GM18507 (cell line): ENCODE measurements at places on chromosomes 12 and 14.

DNA sequence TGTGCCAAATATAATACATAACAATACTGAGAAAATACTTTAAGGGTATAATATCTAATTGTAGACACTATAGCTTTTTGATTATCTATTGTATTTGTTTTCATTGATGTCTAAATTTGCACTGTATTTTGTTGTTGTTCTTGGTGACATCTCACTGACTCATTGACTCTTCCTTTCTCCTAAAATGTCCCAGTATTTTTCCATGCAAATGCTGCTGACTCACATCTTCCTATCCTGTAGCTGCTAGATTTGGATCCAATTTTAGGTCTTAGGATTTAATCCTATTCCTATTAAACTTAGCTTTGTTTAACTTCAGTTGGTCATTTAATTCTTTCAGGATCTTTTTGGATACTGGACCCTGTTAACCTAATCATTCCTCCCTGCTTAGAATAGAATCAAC lies 148.5 kb downstream of the TMTC2 start:
- no peak for DNase-seq

DNA sequence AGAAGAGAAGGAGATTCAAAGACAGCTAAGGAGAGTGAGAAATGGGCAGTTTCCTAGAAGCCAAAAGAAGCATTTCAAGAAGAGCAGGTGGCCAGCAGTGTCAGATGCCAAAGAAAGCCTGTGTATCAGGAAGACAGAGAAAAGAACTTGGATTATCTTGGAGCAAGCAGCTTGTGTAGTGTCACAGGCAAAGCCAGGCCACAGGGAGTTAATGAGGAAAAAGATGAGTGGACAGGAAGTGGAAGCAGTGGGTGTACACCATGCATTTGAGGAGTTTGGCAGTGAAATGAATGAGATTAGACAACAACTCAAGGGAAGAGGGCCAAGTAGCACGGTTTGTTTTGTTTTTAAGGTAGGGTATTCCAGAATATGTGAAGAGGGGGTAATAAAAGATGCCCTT lies 5.6 kb upstream of the MYH7 start:
- DNase-seq = no peak

DNA sequence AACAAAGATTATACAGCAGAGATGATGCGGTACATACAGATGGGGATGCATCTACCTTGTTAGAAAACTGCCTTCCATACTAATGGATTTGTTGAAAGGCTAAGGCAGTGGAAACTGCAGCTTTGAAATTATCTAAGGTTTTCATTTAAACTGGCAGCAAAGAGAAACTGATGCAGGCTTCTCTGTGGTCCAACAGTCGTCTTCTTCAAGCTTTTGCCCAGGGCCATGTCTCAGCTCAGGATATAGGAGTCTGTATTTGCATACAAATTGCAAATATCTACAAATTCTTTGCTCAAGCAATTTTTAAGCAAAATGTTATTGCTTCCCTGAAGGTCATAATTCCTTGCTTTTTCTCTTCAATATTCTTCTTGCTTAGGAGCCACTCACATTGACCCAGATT lies 33.7 kb downstream of the ERH start:
- no peak for DNase-seq

DNA sequence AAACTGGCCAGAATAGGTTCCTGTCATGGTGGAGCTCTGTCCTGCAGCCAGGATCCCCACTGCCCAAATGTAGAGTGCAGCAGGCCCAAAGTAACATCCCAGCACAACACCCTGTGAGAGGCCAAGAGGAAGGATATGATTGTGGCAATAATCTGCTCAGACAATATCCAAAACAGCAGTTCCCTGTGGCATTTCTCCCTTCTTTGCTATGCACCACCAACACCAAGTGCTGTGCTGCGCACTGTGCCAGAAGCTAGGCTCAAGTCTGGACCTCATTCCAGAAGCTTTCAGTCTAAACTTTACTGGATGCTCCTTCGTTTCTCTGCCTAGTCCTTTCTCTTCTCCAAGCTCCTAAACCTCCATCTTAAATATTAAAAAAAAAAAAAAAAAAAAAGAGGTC lies 33.4 kb downstream of the SLC11A2 start:
- DNase-seq = no peak

DNA sequence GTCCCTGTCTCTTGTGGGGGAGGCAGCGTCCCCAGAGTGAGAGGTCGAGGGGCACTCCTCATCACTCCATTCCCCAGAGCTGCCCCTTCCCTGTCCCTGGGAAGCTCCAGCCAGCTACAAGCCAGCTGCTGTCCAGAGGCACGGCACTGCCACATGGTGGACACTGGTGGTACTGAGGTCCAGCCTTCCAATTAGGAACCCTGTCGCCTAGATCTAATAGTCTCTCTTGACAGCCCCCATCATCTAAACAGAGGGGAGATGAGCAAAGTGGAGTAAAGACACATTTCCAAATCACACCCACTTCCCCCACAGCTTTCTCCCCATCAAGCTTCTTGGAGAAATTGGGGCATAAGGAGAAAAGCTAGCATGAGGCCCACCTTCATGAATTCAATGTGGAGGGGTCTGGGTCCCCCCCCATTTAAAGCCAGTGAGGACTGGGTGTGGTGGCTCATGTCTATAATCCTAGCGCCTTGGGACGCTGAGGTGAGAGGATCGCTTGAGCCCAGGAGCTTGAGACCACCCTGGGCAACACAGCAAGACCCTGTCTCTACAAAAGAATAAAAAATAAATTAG lies 2.1 kb upstream of the INHBE start:
- DNase-seq = no peak

GRCh38 chr14:69657950-69658355 lies 46.6 kb downstream of the SUSD6 start:
- no peak for DNase-seq

DNA sequence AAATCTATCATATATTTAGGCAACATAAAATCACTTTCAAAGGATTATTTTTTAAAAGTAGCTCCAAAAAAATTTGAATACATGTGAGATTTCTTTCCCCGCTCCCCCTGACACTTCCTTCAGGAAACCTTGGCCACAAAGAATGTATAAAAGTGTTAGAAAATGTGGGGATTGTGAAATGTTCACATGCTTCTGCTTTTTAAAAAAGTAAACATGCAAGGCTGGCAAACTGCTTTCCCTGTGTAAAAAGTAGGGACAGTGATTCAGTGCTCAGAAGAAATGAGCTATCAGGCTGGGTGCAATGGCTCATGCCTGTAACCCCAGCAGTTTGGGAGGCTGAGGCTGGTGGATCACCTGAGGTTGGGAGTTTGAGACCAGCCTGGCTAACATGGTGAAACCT lies 26.6 kb downstream of the MBIP start:
- DNase-seq = no peak

GRCh38 chr14:95189367-95190132 lies 32.2 kb upstream of the DICER1 start:
- no peak for DNase-seq

- DNase-seq = no peak
These were observed 49.4 kb upstream of the TMCC3 start for GRCh38 chr12:94699801-94700200.

- DNase-seq = no peak
These were observed 13.0 kb downstream of the TMEM52B start for GRCh38 chr12:10191865-10192264.

DNA sequence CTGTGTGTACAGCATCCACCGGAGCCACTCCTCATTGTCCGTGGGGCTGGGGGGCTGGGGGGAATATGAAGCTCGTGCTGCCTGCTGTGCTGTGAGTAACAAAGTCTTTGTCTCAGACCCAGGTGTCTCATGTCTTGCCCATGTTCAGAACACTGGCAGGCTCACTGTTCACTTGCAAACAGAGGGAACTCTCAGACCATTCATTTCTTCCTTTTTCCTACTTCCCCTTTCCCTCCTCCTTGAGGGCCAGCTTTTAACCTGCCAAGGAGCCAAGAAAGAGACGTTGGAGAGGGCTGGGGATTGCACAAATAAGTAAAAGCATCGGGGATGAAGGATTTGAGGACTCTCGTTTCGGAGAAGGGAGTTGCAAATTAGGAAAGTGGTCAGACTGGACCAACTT lies 21.6 kb downstream of the GPR132 start:
- DNase-seq = no peak

- DNase-seq = no peak
These were observed 110.5 kb downstream of the TGFB3 start for GRCh38 chr14:75871181-75871880.

DNA sequence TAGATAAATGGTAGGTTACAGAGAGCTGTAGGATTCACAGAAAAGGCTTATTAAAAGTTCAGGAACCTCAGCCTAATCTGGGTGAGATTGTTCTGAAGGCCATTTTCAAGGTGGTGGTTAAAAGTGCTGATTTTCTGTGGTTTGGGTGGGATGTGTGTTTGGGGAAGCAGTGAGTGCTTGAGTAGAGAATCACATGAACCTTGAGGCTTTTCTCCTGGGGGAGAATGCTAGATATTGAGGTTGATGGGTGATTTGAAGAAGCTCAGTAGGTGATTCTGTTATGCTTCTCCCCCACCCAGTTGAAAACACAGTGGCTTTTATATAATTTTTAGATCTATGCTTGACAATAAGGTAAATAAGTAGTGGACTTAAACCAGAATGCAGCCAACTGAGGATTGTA lies 420.9 kb downstream of the PCNX1 start:
- DNase-seq = no peak

DNA sequence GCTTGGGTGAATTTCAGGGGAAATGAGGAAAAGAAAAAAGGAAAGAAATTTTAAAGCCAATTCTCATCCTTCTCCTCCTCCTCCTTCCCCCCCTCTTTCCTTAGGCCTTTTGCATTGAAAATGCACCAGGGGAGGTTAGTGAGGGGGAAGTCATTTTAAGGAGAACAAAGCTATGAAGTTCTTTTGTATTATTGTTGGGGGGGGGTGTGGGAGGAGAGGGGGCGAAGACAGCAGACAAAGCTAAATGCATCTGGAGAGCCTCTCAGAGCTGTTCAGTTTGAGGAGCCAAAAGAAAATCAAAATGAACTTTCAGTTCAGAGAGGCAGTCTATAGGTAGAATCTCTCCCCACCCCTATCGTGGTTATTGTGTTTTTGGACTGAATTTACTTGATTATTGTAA lies 1.9 kb downstream of the HOXC4 start:
- no peak for DNase-seq

DNA sequence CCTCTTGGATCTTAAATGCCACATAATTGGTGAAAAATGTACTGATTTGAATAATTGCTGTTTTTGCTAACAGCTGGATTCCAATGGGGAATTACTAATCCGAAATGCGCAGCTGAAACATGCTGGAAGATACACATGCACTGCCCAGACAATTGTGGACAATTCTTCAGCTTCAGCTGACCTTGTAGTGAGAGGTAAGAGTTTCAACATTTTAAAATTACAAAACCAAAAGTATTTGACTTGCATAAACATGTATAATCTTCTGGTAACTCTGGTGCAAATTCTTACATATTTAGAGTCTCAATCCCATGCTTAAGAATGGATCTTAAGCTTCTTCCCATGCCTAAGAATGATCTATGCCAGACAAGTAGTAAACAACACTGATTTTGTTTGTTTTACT lies 229.1 kb upstream of the PDZRN4 start:
- no peak for DNase-seq

- no peak for DNase-seq
These were observed 75.0 kb downstream of the ACADS start for GRCh38 chr12:120800665-120801064.

- DNase-seq = no peak
These were observed 44.1 kb downstream of the VWF start for GRCh38 chr12:6080149-6081045.

GRCh38 chr14:73283608-73284379 lies 46.5 kb downstream of the PAPLN start:
- no peak for DNase-seq

GRCh38 chr14:24408764-24409163 lies 10.0 kb downstream of the NYNRIN start:
- no peak for DNase-seq

GRCh38 chr12:129211862-129212630 lies 358.8 kb downstream of the GLT1D1 start:
- DNase-seq = no peak

DNA sequence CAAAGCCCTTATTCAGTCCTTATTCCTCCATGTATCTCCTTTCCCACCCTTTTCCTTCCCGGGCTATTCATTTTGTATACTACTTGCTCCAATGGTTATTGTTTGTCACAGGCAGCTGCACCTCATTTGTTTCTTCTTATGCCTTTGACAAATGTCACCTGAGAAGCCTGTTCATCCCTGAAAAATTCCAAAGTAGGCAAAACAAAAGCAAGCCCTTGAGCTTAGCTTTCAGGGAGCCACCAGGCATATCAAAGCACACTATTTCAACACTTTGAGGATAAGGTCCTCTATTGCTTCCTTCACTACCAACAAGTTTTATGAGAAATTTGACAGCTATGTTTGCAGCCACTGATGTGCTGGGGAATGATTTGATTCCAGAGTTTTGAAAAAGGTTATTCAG lies 738.7 kb upstream of the LMO3 start:
- DNase-seq = no peak

GRCh38 chr12:48985901-48986300 lies 7.8 kb downstream of the WNT1 start:
- no peak for DNase-seq

GRCh38 chr12:56229916-56230431 lies at the start of gene SLC39A5:
Gene SLC39A5, plus strand, starts transcription at chr12:56230051. Its CDS starts 1,224 bp downstream, at chr12:56231275.
- DNase-seq = no peak

DNA sequence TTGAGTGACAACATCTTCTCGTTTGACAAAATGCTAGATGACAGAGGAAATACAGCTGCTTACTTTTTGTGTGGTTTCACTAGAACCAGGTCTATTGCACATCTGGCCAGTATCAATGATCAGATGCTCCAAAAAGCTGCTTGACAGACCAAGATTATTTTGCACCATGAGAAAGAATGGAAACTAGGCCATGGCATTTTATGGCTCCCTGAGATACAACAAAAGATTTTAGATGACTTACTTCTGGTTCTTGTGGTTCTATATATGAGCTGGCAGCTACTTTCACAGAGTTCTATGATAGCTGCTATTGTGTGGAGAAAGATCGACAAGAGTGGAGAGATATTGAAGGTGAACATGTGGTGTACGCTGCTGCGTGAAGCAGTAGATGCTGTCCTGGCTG lies 25.9 kb upstream of the PPFIBP1 start:
- no peak for DNase-seq

DNA sequence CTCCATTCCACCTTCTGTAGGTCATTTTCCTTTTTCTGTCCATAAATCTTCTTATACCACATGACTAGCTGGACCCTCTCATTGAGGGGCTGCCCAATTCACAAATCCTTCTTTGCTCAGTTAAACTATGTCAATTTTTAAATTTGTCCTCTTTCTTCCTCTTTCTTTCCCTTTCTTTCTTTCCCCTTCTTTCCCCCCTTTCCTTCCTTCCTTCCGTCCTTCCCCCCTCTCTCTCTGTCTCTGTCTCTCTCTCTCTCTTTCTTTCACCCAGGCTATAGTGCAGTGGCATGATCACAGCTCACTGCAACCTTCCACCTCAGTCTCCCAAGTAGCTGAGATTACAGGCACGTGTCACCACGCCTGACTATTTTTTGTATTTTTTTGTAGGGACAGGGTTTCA lies 47.1 kb upstream of the TMEM263 start:
- DNase-seq = no peak

- DNase-seq = no peak
These were observed 24.4 kb downstream of the PITPNM2 start for GRCh38 chr12:123126294-123127181.

- no peak for DNase-seq
These were observed 11.3 kb downstream of the CFAP54 start for GRCh38 chr12:96500693-96501092.

- no peak for DNase-seq
These were observed 294.8 kb upstream of the G2E3 start for GRCh38 chr14:30264161-30264560.

GRCh38 chr14:36848213-36848612 lies 186.6 kb downstream of the PAX9 start:
- DNase-seq = no peak
